ENCODE measurements at places on chromosomes 2 and 18. TPM values are rescaled to one million over a fixed set of nuclear protein-coding genes. Genes with fewer than 3 reads are reported as not detected.
A peak's percentile ranks its signal among the peaks of the same experiment; 100 is the strongest.

DNA sequence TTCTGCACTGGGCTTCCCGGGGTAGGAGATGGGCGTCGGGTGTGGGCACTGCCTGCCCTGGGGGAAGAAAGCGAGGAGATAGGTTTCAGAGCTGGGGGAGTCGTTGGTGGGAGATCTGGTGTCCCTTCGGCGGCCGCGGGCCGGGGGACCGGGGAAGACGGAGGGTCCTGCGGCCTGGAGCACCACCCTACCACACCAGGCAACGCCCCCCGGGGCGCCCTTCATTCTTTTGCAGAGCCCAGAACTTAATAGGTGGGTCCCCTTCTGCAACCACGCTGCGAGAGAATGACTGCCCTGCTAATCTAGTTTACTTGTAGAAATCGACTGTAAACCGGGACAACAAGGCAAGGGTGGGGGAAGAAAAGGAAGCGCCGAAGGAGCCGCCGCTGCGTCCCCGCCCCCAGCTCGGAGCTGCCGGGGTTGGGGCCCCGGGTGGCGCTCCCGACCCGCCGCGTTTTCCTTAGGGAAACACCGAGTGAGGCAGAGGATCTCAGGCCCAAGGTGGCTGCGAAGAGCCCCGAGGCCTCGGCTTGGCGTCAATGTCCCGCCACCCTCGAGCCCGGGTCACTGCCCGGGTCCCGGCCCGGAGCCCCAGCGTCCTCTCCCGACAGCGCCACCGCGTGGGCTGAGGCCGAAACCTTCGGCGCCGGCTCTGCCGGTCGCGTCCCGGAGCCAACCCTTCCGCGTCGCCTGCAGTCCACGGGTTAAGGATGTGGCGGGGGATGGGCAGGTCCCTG, 5.4 kb upstream of the SATB2 start:
- H3K27me3 ChIP-seq, result peaks cover 53% of the 10 kb centered on the region
- no peaks in the 10 kb centered on the region for H3K36me3 ChIP-seq
- H3K27ac ChIP-seq, result no peak overlapping the region
- H3K4me1 ChIP-seq, result peaks cover 41% of the 10 kb centered on the region
- no peak for DNase-seq

- no peaks in the 10 kb centered on the region for H3K27me3 ChIP-seq
- peaks cover 20% of the 10 kb centered on the region for H3K4me1 ChIP-seq
- H3K36me3 ChIP-seq, result no peaks in the 10 kb centered on the region
- no peak overlapping the region for H3K27ac ChIP-seq
These were observed 73.9 kb downstream of the PIAS2 start for GRCh38 chr18:46843372-46843771.

DNA sequence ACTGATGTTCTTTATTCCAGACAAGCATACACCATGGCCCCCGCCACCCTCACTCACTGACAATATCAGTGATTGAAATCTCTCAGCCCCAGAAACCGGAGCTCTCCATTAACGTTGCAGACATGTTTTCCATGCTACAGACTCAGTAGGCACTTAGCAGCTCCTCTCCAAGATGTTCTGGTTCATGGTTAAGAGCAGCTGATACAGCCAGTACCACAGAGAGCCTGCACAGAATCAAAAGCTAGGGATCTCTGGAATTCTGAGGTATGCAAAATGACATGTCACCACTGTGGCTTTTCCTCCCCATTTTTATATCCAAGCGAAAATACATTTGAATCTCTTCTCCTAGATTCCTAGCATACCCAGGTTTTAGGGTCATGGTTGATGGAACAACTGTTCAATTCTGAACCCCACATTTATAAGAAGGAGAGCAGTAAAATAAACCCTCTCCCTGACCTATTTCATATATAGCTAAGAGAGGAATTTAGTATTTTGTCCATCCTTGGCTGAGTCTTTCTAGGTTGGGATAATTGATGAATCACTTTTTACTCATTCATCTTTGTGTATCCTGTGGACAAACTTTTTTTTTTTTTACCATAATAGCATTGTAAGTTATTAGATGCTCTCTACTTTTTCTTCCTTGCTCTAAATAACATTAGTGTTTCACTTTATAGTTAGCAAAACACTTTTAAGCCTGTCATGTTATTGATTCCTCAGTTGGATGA, 488.4 kb upstream of the PIK3C3 start:
- no peak overlapping the region for H3K4me3 ChIP-seq
- no peaks in the 10 kb centered on the region for H3K36me3 ChIP-seq
- no peak for DNase-seq
- no peaks in the 10 kb centered on the region for H3K4me1 ChIP-seq
- H3K27ac ChIP-seq, result no peak overlapping the region

The OSBPL6 gene
- total RNA-seq, result 4.6 TPM

GRCh38 chr2:36359067-36359466, 3.5 kb downstream of the CRIM1 start:
- peaks cover 64% of the 10 kb centered on the region for H3K4me1 ChIP-seq
- no peaks in the 10 kb centered on the region for H3K27me3 ChIP-seq
- no peaks in the 10 kb centered on the region for H3K36me3 ChIP-seq
- DNase-seq, result no peak
- H3K27ac ChIP-seq, result peak overlapping the region; percentile 15

- H3K27me3 ChIP-seq, result no peaks in the 10 kb centered on the region
- H3K4me1 ChIP-seq, result peaks cover 32% of the 10 kb centered on the region
- no peak for DNase-seq
These were observed 57.2 kb downstream of the TACR1 start for GRCh38 chr2:75142081-75142480.

The DYNAP gene
- not detected for total RNA-seq

The ST8SIA5 gene
- total RNA-seq, result 0.14 TPM

- peak overlapping the region; percentile 7 for H3K4me3 ChIP-seq
- no peak for DNase-seq
- peak overlapping the region; percentile 18 for H3K27ac ChIP-seq
- no peaks in the 10 kb centered on the region for H3K36me3 ChIP-seq
- no peaks in the 10 kb centered on the region for H3K27me3 ChIP-seq
- peaks cover 25% of the 10 kb centered on the region for H3K4me1 ChIP-seq
These were observed 57.2 kb downstream of the MAP4K3 start for GRCh38 chr2:39379643-39380524.

GRCh38 chr2:227115761-227116160, 48.2 kb downstream of the COL4A4 start:
- peaks cover 6% of the 10 kb centered on the region for H3K36me3 ChIP-seq
- no peak overlapping the region for H3K4me3 ChIP-seq
- no peak overlapping the region for H3K27ac ChIP-seq

DNA sequence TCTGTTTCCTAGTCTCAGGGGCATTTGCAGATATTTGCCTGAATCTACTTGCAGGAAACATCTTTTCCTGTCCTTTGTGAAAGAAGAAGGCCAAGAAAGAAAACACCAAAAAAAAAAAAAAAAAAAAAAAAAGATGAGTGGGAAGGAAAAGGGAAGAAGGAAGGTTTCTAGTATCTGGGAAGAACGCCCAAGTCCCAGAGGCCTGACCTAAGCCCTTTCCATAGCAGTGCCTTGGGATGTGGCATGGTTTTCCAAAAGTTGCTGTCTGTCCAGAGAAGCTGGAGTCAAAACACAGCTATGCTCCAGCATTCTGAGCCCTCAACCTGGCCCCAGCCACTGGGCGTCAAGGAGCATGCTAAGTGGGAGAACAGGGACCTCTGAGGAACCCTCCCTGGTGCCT, 123.5 kb downstream of the INHBB start:
- peak overlapping the region; percentile 94 for H3K27ac ChIP-seq
- H3K4me3 ChIP-seq, result no peak overlapping the region
- H3K27me3 ChIP-seq, result no peaks in the 10 kb centered on the region
- H3K4me1 ChIP-seq, result peaks cover 60% of the 10 kb centered on the region
- DNase-seq, result no peak
- H3K36me3 ChIP-seq, result no peaks in the 10 kb centered on the region

The GPR45 gene
- not detected for total RNA-seq

- no peak overlapping the region for H3K4me3 ChIP-seq
- peaks cover 6% of the 10 kb centered on the region for H3K4me1 ChIP-seq
- H3K27ac ChIP-seq, result no peak overlapping the region
These were observed 904.7 kb upstream of the ACVR2A start for GRCh38 chr2:146939991-146940685.

DNA sequence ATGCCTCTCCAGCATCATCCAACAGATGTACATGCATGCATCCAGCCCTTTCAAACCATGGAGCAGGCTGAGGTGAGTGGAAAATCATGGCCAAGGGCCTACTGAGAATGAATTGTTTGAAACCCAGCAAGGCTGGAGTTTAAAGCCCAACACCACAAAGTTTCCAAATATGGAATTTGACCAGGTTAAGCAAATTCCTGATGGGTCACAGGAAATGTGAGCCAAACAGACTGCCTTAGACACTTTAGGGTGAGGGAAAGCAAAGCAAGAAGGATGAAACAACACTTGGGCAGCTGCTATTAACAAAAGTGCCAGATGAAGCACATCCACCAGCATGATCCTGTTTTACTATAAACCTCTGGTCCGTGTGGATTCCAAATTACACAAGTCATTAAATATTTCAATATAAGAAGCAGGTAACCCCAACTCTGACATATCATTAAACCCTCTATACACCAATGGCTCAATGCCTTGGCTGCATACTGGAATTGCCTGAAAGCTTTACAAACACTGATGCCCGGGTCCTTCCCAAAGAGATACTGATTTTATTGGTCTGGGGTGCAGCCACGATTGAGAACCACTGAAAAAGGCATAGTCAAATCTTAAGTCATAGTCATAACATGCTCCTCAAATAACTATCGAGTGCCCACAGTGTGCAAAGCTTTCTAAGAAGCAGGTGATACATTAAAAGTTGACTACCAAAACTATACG, 9.1 kb downstream of the KLF7 start:
- H3K27me3 ChIP-seq, result no peaks in the 10 kb centered on the region
- H3K4me1 ChIP-seq, result peaks cover 83% of the 10 kb centered on the region
- no peaks in the 10 kb centered on the region for H3K36me3 ChIP-seq
- DNase-seq, result no peak
- H3K4me3 ChIP-seq, result peak overlapping the region; percentile 17

DNA sequence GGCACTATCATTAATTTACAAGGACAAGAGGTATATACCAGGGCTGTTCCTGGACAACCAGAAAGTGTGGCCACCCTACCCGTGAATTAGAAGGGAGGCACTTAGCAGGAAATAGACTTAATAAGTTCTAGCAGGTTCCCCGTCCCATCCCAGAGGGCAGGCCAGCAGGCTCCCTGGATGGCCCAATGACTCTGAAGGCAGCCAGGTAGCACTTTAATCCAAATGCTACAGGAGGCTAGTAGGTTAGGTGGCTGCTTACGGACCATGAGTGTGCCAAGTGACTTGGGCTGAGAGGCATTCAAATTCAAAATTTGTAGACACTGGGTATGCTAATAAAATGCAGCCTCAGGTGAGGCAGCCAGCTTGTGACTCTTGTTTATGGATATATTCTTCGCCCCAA, 123.9 kb downstream of the UXS1 start:
- H3K4me1 ChIP-seq, result no peaks in the 10 kb centered on the region
- no peaks in the 10 kb centered on the region for H3K27me3 ChIP-seq
- H3K36me3 ChIP-seq, result no peaks in the 10 kb centered on the region
- no peak overlapping the region for H3K4me3 ChIP-seq
- H3K27ac ChIP-seq, result no peak overlapping the region

Data from thoracic aorta (tissue), 2 donors.